ENCODE measurements at places on chromosomes 5 and 9.
A peak's percentile ranks its signal among the peaks of the same experiment; 100 is the strongest.

GRCh38 chr5:175859422-175859821 is 12.0 kb upstream of the CPLX2 start:
- no peak for DNase-seq

DNA sequence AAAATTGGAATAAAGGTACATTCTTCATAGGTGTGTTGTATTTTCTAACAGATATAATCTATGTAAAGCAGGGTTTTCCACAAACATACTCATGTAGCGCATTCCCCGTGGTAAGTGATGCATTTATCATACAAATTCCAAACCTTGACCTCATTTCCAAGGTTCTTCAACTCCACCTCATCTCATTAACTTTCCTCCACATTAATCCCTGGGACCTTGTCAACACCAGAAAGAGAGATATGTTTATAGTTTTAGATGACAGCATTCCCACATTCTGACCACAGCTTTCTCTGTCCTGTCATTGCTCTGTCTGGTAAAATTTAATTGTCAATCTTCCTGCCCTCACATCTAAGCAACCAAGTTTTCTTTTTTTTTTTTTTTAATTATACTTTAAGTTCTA is 415.1 kb downstream of the TMEM161B start:
- DNase-seq = no peak

GRCh38 chr9:100088202-100088601 is 10.6 kb downstream of the ERP44 start:
- DNase-seq = no peak

GRCh38 chr9:78971540-78971939 is 600.2 kb upstream of the TLE4 start:
- DNase-seq = peak; percentile 61

DNA sequence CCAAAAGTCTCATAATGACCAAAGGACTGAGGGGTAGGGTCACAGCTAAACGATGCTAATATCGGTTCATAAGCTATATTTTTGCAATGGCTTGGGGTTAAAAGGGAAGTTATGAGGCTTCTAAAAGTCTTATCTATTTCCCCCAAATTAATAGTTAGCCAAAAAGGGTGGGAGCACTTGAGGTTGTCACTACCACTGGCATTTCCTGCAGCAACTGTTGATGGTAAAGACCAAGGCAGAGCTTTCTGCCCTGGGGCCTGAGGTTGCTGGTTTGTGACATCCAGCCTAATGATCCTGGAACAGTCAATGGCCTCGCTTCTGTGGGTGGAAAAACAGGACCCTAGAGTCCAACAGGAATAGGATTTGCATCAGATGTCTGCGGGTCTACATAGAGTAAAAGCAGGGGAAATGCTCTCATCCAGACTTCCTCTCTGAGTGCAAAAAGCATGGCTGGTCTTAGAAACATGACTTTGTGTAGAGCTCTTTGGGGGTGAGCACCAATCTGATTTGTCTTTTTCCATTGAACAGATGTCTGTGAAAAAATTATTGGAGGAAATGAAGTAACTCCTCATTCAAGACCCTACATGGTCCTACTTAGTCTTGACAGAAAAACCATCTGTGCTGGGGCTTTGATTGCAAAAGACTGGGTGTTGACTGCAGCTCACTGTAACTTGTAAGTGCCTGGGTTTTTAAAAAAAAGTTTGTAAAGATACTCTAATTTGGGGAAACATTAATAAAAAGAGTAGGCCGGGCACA is 2.7 kb downstream of the GZMA start:
- no peak for DNase-seq

GRCh38 chr5:118789366-118789765 is 199.0 kb downstream of the DTWD2 start:
- no peak for DNase-seq

DNA sequence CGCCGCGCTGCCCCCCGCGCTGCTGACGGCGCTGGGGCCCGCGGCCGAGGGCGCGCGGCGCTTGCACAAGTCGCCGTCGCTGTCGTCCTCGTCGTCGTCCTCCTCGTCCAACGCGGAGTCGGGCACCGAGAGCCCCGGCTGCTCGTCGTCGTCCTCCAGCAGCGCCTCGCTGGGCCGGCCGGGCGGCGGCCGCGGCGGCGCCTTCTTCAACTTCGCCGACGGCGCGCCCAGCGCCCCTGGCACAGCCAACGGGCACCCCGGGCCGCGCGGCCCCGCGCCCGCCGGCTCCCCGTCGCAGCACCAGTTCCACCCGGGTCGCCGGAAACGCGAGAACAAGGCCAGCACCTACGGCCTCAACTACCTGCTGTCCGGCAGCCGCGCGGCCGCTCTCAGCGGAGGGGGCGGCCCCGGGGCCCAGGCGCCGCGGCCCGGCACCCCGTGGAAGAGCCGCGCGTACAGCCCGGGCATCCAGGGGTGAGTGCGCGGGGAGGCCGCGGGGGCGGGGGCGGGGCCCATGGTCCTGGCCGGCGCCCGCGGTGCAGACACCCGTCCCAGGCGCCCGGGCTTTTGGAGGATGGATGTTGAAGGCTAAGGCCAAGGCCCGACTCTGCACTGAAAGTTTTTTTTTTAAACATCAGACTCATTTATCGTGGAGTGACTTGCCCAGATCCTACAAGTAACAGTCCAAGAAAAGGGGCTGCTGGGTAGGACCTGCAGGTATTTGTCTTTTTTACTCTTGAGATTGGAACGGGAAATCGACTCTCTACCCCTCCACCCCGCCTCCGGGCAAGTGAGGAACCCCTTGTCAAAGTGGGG is 1.2 kb downstream of the TENT4A start:
- peak; percentile 22 for DNase-seq

DNA sequence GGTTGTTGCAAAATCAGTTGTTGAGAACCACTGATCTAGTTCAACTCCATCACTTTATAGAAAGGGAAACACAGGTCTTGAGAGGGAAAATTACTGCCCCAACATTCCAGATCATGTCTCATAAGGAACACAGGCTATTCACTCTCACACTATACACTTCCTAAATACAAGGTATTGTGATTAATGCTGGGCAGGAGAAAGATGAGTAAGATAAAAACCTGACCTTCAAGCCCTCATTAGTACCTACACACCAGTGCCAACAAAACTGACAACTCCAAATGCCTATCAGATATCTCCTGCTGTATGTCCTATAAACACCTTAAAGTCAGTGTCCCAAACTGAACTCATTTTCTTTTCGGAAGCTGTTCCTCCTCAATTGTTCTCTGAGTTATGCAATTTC is 8.2 kb downstream of the GNE start:
- no peak for DNase-seq

DNA sequence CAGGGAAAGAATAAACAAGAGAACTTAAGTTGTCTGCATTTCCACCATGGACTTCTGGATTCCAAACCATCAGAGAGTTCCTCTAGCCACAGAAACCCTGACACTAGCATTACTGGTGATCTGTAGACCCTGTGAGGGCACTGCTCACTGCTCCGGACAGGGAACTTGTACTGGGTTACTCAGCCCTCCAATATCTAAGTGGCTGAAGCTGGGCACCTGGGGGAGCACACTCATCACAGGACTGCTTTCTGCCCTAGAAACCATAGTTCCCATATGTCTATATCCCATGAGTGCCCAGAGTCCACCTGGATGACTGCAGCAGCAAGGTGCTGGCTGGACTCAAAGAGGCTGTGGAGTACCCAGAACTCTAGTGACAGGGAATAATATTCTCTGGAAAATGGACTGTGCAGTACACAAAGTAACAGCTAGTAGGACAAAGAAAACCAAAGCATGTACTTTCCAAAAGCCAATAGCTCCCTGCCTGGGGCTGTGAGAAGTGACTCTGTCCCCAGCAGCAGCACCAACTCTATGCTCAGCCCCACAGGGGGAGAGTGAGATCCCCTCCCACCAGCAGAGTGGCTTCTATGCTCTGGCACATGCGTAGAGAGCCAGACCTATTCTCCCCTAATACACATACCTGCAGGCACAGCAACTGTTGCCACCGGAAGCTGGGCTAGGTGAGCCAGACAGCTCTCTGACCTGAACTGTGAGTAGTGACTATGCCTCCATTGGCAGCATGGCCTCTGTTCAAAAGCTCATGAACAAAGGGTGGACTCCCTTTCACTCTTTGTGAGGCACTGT is 472.9 kb upstream of the FTMT start:
- DNase-seq = no peak

DNA sequence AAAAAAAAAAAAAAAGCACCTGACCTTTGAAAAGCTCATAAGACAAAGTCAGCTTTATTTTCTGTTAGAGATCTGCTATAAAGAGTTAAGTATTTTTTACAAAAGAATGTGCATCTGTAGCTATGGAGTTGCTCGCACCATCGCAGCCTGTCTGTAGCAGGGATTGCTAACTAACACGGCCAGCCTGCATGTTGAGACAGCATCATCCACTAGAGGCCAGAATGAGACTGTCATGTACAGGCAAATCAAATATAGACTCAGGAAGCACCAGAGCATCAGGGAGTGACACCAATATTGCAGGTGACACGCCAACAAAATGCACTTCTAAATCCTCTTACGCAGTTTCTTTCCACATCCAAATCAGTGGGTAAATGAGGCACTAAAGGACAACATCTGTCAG is 136.3 kb upstream of the RASEF start:
- peak; percentile 63 for DNase-seq

- no peak for DNase-seq
Observed at GRCh38 chr9:100761276-100761802, 183.5 kb downstream of the CAVIN4 start.

GRCh38 chr5:178434016-178434761 is 156.0 kb downstream of the COL23A1 start:
- DNase-seq = no peak

GRCh38 chr5:32201122-32201753 is 27.1 kb upstream of the GOLPH3 start:
- DNase-seq = no peak

GRCh38 chr9:93466416-93467061 is 13.2 kb upstream of the FAM120AOS start:
- DNase-seq = no peak

DNA sequence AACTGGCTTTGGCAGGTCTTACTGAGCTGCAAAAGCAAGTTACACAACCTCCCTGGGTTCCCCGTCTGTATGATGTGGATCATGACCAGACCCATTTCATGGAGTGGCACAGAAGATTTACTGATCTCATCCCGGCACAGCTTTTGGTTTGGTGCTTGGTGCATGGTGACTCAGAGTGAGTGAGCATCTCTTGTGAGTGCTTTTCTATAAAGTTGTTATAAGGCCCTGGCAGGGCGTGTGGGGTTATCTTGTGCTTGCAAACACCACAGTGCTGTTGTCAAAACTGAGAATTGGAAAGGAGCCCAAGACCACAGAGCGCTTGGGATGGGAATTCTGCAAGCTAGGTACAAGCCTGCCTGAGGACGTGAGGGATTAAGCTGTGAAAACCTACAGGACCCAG is 425.2 kb downstream of the GADD45G start:
- DNase-seq = no peak

GRCh38 chr5:150167908-150168307 is 1.3 kb downstream of the CDX1 start:
- no peak for DNase-seq

DNA sequence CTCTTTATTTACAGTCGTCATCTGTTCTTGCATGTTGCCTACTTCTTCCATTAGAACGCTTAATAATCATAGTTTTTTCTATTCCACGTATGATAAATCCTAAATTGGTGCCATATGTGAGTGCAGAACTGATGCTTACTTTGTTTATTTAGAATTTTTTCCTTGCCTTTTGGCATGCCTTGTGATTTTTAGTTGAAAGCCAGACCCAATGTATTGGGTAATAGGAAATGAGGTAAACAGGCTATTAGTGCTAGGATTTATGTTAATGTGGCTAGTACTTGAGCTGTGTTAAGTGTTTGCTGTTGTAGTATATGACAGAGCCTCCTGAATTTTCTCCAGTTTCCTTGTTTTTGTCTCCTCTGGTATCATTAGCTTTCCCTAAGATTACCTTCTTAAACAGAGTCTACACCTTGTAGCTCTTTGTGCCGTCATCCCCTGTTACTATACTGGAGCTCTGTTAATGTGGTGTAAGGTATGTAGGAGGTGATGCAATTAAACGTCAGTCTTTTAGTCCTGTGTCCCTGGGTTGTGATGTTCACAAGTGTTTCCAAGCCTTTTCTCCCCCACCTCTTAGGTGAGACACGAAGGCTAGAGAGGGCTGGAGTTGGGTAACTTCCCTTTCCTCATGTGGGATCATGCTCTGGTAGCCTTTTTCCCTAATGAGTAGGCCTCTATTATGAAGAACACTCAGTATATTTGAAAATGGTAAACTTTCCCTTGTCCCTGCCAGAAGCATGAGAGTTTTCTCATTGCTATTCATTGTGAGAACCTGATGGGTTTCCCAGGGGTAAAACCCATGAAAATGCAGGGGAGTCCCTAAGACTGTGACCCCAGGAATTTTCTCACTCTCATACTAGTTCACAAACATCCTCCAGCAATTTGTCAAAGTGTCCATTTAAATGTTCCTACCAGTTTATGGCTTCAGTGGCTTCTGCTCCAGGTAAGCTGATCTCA is 21.2 kb downstream of the SPATA31D3 start:
- no peak for DNase-seq

DNA sequence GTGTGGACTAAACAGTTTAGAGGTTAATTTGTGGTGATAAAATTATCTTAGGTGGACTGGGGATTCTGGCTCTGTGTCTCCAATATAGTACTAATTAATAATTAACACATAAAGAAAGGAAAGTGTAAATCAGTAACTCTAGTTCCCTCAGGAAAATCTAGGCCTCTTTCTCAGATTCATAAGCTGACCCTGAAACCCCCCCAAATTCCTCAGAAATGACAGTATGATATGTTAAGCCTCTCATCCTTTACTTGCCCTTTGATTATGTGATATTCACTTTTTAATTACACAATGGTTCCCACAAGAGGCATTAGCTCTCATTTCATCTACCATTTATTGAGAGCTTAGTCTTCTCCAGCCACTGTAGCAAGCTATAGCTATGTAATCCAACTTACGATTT is 636.2 kb upstream of the SEMA6A start:
- DNase-seq = no peak

DNA sequence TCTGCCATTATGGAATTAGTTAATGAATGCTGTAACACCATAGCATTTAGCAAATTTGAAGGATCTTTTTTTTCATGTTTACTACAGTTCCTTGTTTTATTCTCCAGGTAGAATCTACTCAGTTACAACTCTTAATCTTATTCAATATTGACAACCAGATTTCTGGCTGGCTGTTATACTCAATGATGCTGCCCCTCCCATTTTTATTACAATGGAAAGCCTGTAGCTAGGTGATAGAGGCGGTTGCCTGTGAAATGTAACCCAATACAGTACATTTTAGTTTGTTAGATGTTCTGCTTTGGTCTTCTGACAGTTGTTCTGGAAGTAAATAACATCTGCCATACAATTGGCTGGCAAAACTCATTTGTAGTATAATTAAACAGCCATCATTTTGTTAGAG is 294.2 kb downstream of the DMRTA1 start:
- no peak for DNase-seq

DNA sequence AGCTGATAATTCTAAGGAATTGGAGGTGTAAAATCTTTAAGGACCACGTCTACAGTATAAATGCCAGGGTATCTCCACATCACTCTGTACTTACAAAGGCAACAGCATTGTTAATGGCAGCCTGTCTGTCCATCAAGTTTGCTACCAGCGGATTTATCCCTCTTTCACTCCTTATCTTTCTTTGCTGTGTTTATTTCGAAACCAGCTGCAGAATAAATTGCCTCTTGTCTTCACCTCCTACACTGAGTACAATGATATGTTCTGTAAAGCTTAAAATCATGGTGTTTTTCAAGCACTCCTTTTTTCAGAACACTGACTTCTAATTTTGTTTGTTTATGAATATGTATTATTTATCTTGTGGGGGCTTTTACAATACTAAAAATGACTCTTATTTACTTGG is 1088.1 kb downstream of the NR2F1-AS1 start:
- no peak for DNase-seq
